ENCODE measurements at places on chromosomes 2 and 18. TPM values are rescaled to one million over a fixed set of nuclear protein-coding genes. Genes with fewer than 3 reads are reported as not detected.

Gene ZBTB7C
- 0.99 TPM for total RNA-seq

Gene TMEM182
- 3.3 TPM for total RNA-seq

Gene IGFBP5
- 8.9 TPM for total RNA-seq

DNA sequence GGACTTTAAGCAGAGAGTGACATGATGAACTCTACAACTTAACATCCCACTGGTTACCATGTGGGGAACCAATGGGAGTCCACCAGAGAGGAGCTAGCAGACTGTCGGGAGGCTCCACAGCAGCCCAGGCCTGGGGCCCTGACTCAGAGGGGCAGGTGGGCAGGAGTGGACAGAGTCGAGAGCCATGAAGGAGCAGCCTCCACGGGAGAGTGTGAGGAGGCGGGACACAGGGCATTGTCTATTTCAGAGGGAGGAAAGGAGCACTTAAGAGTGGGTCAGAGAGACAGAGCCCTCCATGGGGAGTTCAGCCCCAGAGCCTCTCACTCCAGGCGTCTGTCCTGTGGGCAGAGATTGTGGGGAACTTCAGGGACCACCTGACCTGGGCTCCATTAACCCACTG lies 118.7 kb downstream of the CYP26B1 start:
- DNase-seq = no peak

GRCh38 chr2:189199797-189200196 lies 20.2 kb upstream of the COL5A2 start:
- DNase-seq = no peak

DNA sequence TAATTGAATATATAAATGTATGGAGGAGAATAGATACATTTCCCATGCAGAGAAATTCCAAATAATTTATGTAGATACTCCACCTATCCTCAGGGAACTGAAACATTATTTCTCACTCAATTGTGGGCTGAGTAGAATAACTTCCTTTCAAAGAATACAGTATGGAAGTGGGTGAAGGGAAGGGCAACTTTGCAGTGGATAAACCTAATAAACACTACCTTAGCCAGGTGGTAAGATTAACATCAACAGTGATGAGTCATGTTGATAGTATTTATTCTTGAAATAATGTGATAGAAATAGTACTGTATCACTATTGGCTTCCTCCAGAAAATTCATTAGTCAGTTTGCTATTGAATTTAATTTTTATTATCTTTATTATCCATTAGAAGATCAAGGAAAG lies 716.4 kb upstream of the CHAC2 start:
- no peak for DNase-seq

GRCh38 chr18:77068321-77069312 lies 64.0 kb downstream of the MBP start:
- peak; percentile 91 for DNase-seq

DNA sequence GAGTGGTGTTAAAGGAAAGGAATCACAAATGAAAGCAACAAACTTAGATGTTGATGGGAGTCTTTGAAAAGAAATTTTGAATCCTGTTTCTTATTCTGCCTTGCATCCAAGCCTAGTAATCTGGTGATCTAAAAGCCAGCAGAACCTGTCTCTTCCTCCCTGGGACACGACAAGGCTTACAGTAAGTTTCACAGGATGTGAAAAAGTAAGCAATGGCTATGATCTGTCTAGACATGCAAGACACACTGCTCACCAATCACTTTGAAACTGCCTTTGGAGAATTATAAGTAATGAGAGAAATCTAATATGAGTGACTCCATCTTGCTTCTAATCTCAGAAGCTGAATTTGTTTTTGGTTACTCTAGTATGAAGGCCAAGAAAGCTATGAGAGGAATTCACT lies 103.7 kb downstream of the KCNH7 start:
- no peak for DNase-seq
